ENCODE measurements at places on chromosomes 6 and 20.

- DNase-seq: no peak
Measured at GRCh38 chr6:144411531-144412165, 126.5 kb downstream of the UTRN start.

GRCh38 chr6:18515767-18516166, 128.6 kb downstream of the RNF144B start:
- DNase-seq: no peak

- peak; percentile 92 for DNase-seq
Measured at GRCh38 chr20:31661625-31662371, 24.1 kb downstream of the COX4I2 start.

DNA sequence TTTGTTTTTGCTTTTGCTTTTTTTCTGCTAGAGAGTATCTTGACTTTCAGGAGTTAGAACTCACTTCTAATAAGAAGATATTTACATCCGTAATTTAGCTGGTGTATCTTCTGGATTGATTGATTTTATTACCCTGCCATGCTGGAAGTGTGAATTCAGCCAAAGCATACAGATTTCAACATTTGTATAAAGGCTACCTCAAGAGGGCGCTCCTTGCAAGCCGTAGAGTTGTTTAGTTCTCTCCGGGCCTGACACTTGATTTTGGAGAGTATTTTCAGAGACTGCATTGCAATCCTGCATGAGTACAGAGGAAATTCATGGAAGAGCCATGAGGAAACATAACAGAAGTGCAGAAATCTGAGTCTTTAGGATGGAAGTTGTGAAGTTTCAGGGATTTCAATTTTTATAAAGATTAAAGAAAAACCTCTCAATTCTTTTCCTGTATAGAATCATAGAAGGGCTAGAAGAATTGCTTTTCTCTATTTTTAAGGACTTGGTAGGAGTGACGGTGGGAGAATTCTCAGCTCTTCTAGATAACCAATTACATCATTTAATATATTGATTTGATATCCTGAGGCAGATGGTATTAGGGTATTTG, 66.7 kb upstream of the TIAM2 start:
- DNase-seq: peak; percentile 67

GRCh38 chr20:33518071-33518470, 28.2 kb downstream of the CBFA2T2 start:
- DNase-seq: no peak

- DNase-seq: no peak
Measured at GRCh38 chr20:57785720-57786119, 75.9 kb upstream of the PMEPA1 start.

GRCh38 chr6:16338577-16339264, 100.3 kb downstream of the GMPR start:
- peak; percentile 44 for DNase-seq

GRCh38 chr6:100595456-100595855, 130.7 kb upstream of the SIM1 start:
- no peak for DNase-seq

Measured in D341Med (cell line).